ENCODE measurements at places on chromosomes 2 and 18.

DNA sequence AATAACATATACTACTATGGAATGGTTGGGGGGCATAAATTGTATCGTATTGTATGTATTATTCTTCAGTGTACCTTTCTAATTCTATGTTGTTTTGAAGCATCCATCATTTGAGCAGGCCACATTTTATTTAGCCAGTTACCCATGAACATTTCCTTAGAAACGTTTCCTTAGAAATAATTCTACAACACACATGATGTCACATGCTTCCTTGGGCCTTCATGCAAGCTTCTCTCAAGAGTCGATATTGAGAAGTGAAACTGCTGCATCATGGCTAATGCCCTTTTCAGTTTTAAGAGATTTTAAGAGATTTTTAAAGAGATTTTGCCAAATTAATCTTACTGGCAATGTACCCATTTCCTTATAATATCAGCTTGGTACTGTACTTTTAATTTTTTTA, 63.9 kb downstream of the ALPK2 start:
- no peak for DNase-seq

GRCh38 chr2:205372141-205372540, 310.2 kb upstream of the NRP2 start:
- no peak for DNase-seq

- DNase-seq = no peak
Measured at GRCh38 chr2:67216881-67217280, 180.3 kb upstream of the ETAA1 start.

- DNase-seq = no peak
Measured at GRCh38 chr2:8307606-8308180, 374.2 kb upstream of the ID2 start.

DNA sequence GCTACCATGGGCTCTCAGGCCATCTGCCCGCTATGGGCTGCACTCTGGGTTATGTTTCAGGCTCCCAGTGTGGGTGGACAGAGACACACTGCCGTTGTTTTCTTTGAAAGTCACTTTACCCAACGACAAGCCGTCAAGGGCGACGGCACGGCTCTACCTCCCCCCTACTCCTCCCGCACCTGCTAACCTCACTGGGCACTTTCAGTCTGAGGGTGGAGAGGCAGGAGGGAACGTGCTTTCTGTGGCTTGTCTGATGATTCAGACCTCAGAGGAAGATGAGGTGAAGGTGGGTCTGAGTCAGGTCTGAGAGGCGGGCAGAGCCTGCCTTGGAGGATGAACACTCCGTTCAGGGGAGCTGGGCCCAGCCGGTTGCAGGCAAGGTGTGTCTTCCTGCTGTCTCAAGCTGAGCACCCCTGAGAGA, 147.6 kb upstream of the HDAC4 start:
- DNase-seq = no peak

Data from NCI-H187 (cell line).